Activated CD4-positive, alpha-beta memory T cell treated with anti-CD3 and anti-CD28 coated beads, Interleukin-2, amount 10 ng/mL, durations not matched to agents 7 days and 5 days (primary cell): ENCODE measurements at places on chromosomes 4 and X. TPM values are rescaled to one million over a fixed set of nuclear protein-coding genes. Genes with fewer than 3 reads are reported as not detected.

DNA sequence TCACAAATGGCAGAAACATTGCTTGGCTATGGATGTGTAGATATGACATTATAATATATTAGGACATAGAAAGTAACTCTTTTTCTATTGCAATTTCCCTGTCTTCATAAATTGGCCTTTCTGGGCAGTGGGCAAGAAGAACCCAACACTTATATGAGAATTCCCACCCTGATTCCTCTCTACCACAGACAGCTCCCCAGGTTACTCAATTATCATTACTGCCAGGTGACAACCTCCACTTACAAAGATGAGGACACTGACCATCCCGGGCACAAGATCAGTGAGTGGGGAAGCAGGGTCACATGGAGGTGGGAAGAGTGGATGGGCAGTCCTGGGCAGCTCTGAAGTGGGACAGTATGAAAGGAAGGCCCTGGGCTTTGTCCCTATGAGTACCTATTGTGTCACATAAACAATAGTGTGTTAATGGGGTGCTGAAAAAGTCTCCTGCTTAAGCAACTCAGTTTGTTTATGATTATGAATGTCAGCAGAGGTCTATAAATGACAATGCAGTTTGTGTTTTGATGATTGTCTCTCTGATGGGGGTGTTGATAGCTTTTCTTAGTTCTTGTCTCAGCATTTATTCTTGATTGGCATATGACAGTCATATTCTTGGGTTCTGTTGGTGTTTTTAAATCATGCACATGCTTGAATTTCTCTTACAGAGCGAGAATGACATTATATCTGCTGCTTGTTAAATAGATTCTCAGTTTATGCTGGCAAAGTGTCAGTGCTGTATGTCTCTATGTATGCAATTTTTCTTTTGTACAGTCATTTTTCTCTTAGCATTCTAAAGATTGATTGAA lies 99.9 kb downstream of the SLIT2 start:
- DNase-seq = no peak

DNA sequence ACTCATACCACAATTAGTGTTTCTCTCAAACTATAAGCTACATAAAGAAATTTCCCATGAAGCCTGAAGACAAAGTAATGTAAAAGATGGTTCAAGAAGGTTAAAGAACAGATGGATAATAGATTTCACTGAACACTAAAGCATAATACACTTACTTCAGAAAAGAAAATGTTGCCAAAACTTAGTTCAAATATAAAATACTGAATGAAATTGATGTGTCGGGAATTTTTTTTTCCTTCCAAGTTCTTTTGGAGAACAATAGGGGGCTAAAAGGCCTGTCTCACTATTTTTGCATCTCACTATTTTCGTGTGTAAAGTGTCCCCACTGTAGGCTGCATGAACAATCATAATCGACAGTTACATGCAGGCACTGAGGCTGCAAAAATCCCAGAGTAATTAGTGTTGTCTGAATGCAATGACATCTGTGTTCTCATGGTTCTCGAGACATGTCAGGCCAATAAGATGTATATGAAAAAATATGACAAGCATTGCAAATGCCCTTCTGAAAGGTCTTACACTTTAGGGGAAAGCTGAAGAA lies 11.9 kb upstream of the MAB21L2 start:
- DNase-seq = no peak

DNA sequence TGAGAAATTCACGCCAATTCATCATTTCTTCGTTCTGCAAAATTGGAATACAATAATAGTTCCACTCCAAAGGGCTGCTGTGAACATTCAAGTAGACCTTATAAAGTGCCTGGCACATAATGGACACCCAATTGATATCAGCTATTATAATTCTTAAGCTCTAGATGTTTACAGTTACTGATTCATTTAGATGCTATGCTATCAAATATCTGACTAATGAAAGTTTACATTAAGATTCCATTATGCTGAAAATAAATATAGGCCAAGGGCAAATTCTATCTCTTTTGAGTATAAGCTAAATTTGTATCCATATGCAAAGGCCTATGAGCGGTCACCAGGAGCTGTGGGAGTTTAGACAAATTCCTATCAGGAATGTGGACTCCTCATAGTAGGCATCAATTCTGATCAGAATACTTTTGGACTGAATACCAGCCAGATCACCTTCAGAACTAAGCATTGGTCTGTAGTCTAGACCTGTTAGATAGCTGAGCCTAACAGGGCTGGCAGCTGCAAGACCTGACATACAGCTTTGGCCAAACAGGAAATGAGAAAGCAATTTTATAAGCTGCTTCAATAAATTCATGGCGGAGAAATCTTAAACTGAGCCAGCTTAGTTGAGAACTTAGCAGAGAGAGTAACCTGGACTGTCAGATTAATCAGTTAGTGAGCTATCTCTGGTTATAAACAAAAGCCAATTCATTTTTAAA lies 384.3 kb upstream of the ACTRT1 start:
- DNase-seq = no peak

The ARX gene
- not detected for total RNA-seq

DNA sequence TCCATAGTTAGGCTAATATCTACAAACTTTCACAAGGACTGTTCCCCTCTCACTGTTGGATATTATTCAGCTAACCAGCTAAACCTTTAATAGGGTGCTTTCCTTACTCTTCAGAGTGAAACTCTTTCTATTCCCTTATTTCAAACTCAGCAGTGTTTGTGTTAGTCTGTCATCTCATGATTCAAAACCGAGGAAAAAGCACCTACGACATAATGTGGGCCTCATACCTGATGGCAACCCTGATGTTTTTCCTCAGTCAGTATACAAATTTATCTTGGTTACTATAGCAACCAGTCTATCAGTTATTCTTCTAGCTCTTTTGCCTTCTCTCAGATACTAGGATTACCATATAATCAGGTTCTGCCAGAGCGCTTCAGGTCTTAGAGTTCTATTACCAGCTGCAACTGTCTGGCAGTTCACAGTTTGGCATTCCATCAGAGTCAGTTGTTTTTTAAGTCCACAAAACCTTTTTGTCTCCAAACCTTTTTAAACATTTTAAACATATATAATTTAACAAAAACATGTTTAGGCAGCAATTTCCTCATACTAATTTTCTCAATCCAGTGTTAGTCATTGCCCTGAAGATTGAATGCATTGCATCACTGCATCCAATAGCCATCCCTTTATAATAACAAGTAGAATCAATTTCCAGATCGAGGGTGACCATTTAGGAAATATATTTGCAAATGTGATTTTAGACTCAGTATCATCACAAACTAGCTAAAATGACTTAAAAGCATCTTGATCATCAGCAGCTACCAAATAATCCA lies 7.4 kb downstream of the WDR44 start:
- DNase-seq = no peak

- DNase-seq = no peak
Measured at GRCh38 chr4:3773552-3774001, 7.4 kb downstream of the ADRA2C start.

GRCh38 chr4:24914460-24914859 lies 1.6 kb upstream of the CCDC149 start:
- no peak for DNase-seq

The GLUD2 gene
- 0.63 TPM for total RNA-seq

GRCh38 chr4:150310159-150310895 lies 232.1 kb downstream of the DCLK2 start:
- no peak for DNase-seq

GRCh38 chrX:18885328-18886004 lies 98.4 kb downstream of the PHKA2 start:
- no peak for DNase-seq

The DMRTC1 gene
- not detected for total RNA-seq

DNA sequence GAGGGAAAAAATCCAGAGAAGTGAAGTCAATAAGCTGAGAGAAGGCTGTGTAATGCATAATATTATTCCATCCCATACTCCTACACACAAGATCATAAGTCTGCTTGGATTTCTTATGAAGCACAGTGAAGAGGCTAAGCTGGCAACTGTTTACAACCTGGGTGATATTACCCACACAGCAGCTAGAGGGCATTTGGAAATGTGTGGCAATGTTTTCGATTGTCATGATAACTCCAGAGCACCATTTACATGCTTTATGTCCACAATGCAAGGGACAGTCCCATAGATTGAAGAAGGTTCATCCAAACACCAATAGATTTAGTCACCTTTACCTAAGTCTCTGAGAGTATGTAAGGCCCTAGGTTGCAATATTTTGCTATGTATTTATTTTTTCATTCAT lies 412.2 kb downstream of the PPP3CA start:
- DNase-seq = no peak

- no peak for DNase-seq
Measured at GRCh38 chrX:139831675-139832456, 101.0 kb downstream of the ATP11C start.

The SYN1 gene
- total RNA-seq = 0.18 TPM

GRCh38 chrX:115642895-115643530 lies 82.0 kb downstream of the PLS3 start:
- peak; percentile 15 for DNase-seq

DNA sequence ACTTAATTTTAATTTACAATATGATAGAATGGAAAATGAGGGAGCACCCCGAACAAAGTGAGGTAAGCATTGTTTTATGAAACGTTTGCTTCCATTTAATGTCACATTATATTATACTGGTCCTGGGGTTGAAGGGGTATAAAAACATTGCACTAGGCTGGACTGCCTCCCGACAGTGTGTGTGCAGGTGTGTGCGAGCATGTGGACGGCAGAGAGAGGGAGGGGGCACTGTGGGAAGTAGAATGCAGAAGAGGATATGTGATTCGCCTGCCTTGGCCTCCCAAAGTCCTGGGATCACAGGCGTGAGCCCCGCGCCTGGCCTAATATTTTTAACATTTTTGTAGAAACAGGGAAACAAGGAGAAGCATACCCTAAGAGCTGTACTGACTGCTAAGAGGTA lies 36.0 kb downstream of the IRF2 start:
- no peak for DNase-seq

DNA sequence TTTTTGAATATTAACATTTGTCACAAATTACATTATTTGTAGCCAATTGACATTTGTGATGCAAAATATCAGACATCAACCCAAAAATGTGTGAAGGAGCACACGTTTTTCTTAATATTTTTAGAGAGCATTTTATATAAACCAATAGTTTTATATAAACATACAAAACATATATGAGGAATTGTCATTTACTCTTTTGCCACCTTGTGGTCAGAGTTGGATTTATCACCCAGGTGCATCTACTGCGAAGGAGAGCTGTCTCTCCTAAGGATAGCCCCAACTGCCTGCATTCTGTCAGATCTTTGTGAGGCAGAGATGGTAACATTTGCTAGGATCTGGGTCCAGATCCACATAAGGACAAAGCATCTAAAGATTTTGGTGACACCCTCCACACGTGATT lies 2.5 kb upstream of the USP27X start:
- peak; percentile 18 for DNase-seq

GRCh38 chr4:150255610-150256224 lies 177.5 kb downstream of the DCLK2 start:
- DNase-seq = no peak

The SCML2 gene
- total RNA-seq = 2.2 TPM

The KIAA1210 gene
- not detected for total RNA-seq

GRCh38 chr4:88859191-88859812 lies 161.7 kb upstream of the NAP1L5 start:
- DNase-seq = no peak

GRCh38 chr4:34108391-34108790 lies 2135.9 kb downstream of the ARAP2 start:
- no peak for DNase-seq

- DNase-seq = no peak
Measured at GRCh38 chrX:134737061-134737460, 78.8 kb upstream of the PLAC1 start.

DNA sequence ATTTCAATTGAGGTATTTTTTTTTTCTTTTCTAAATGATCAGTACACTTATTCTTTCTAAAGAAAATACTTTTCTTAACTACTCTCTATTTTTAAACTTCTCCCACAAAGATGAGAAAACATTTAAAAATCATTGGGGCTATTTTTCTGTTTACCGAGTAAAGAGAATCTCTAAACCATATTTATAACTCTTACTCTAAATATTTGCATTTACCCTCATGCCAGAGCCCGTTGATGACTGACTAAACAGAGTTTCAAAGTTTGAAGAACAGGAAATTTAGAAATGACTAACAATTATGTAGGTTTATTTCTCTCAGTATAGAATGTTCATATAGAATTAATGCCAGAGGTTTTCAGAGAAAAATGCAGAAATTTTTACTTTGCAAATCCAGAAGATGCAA lies 2.7 kb upstream of the ALB start:
- no peak for DNase-seq

The SMIM31 gene
- total RNA-seq = not detected

DNA sequence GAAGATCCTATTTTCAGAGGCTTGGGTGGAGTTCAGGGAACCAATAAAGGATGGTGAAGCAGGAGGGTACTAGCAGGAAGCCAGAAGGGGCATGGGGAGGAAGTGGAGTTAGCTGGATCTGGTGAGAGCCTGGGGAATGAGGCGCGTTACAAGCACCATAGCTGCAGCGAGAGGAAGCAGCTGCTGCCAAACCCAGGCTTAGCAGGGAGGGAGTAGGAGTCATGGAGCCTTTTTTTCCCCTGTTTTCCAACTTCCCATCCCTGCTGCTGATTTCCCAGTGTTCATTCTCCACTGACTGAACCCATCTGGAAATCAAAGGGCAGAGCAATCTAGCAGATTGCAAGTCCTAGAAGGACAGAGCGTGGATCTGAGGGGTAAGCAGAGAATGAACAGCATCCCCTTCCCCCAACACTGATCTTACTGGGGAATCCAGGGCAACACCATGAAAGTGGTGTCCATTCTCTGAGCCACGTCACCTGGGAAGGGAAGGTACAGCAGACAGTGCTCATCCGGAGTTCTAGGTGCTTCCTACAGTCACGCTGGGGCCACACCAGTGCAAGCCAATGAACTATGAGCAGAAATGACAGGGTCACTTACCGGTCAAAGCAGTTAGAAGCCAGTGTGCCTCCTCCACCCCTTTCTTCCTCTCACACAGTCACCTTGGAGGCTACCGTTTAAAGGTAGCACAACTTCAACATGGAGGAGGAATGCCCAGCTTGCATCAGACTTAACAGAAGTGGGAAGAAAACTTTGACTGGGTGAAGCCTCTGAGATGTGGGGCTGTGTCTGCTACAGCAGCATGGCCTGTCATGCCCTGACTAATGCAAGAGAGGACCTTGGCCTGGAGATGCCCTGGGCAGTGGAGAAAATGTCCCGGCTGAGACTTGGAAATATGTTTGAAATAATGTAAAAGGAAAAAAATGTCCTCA lies 36.7 kb downstream of the SMIM20 start:
- no peak for DNase-seq

The AWAT2 gene
- total RNA-seq = not detected

The ARHGAP6 gene
- total RNA-seq = not detected

DNA sequence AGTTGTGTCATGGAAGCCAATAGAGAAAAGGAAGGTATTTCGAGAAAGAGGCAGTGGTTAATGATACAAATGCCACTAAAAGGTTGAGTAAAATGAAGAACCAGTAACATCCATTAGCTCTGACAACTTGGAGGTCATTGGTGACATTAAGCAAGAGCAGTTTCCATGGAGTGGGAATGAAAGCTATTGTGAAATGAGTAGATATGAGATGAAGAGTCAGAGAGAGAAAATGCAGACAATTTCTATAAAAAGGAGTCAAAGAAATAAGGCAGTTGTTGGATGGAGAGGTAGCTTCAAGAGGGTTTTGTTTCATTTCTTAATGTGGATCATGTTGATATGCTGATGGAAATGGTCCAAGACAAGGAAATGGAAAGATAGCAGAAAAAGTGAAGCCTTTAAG lies 9.6 kb upstream of the AMTN start:
- DNase-seq = no peak

The HS3ST1 gene
- not detected for total RNA-seq
